Activated T-cell treated with anti-CD3 and anti-CD28 coated beads for 24 hours (primary cell): ENCODE measurements at places on chromosomes 6 and 20.

GRCh38 chr6:90687775-90688380, 101.0 kb upstream of the MAP3K7 start:
- DNase-seq: no peak

GRCh38 chr6:11460001-11460668, 77.4 kb upstream of the TMEM170B start:
- no peak for DNase-seq

DNA sequence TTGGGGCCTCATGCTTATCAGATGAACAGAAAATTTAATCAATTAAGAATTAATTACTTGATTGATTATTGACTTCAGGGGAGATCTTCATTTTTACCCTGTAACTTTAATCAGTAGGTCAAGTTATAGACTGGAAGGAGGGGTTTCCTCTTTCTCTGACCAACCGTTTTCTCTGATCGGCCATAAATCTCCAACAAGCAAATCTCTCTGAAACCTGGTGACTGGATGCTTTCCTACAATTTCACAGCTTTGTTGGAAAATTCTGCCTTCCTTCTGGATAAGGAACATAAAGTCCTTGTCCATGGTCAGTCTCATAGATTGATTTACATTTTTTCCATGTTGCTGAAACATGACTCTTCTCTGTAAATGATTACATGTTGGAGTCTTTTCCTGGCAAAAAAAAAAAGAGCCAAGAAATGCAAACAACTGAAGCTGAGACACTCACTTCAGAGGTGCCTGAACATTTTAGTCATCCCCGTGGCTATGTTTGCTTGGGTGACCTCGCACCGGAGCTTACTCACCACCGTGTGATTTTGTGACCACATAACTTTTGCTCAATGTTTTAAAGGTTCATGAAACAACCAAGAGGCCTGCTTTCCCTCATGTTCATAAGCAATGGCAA, 31.0 kb downstream of the IRF4 start:
- DNase-seq: peak; percentile 59

GRCh38 chr6:168273441-168274036, 46.0 kb downstream of the DACT2 start:
- no peak for DNase-seq

DNA sequence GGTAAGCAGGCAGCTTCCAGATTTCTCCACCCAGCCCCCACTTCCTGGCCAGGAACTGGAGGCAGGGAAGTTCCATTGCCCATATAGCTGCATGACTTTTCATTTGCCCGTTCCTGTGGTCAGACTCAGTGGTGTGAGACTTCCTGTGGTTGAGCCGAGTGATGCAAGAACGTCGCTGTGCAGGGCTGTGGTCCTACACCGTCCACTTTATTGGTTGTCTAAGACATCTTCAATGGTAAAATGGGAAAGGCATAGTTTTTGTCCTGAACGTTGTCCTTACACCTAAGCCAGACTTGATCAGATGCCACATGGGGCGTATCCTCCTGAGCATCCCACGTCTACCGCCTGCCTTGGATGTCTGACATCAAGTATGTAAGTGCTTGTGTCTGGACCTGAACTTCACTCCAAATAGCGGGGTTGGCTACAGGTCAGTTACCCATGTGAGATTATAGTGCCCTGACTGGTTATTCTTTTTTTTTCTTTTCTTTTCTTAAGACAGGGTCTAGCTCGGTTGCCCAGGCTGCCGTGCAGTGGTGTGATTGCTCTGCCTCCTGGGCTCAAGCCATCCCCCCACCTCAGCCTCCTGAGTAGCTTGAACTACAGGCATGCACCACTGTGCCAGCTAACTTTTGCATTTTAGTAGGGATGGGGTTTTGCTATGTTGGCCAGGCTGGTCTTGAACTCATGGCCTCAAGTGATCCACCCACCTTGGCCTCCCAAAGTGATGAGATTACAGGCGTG, 25.9 kb upstream of the GTSF1L start:
- no peak for DNase-seq

- no peak for DNase-seq
Observed at GRCh38 chr20:35320396-35321126, 28.3 kb upstream of the FAM83C start.

DNA sequence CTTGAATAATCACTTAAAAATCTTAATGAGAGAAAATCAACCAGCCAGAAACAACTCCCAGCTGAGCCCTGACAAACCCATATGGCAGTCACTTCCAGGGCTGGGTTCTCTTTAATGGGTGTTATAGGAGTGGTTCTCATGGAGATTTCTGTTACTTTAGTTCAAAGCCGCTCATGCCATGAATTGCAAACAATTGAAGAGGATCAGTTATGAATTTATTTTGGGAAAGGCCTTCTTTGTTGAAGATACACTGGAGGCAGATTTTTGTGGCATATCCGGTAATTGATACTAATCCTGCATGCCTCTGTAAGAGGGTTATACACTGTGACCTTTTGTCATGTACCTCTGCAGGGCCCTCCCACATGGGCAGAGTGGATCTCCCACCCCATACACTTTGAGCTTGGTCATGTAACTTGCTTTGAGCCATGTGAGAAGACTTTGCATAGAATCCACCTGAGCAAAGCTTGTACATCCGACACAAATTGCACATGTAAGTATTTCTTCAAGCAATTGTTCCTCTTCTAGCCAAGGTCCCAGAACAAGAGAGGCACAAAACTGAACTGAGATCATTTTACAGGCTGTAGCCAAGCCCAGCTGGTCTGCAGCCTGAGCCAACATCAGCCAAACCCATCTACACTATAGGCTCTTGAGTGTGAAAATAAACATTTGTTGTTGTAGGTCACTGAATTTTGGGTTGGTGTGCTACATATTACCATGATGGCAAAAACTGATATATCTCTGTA, 492.3 kb downstream of the PREX1 start:
- no peak for DNase-seq

DNA sequence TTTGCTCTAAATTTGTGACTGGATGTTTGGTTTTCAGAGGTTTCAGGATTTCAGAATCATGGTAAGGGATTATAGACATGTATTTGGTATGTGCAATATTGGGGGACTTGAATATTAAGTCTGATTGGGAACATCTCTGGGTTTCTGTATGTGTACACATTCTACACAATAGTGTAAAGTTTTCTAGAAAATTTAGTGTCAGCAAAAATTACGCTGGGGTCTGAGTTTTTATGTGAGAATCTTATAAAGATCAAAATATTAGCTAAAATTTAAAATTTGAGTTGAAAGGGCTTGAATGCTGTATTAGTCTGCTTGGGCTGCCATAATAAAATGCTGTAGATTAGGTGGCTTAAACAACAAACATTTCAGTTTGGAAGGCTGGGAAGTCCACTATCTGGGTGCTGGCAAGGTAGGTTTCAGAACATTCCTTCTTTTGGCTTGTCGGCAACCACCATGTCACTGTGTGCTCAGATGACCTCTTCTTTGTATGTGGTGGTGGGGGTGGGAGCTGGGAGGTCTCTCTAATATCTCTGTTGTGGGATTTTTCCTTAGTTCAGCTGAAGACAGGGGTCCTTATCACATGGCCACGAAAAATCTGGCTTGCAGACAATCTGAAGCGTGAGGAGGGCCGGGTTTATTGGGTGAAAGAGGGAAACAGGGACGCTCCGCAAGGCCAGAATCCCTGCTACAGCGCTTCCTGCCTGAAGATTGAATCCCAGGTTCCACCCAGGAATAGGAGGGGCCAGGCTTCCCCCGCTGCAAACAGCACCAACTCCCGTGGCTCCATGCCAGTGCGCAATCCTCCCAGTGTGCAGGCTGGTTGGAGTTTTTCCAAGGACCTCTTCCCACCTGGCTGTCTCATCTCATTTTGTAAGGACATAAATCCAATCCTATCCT, 299.7 kb downstream of the PLCB1 start:
- no peak for DNase-seq

DNA sequence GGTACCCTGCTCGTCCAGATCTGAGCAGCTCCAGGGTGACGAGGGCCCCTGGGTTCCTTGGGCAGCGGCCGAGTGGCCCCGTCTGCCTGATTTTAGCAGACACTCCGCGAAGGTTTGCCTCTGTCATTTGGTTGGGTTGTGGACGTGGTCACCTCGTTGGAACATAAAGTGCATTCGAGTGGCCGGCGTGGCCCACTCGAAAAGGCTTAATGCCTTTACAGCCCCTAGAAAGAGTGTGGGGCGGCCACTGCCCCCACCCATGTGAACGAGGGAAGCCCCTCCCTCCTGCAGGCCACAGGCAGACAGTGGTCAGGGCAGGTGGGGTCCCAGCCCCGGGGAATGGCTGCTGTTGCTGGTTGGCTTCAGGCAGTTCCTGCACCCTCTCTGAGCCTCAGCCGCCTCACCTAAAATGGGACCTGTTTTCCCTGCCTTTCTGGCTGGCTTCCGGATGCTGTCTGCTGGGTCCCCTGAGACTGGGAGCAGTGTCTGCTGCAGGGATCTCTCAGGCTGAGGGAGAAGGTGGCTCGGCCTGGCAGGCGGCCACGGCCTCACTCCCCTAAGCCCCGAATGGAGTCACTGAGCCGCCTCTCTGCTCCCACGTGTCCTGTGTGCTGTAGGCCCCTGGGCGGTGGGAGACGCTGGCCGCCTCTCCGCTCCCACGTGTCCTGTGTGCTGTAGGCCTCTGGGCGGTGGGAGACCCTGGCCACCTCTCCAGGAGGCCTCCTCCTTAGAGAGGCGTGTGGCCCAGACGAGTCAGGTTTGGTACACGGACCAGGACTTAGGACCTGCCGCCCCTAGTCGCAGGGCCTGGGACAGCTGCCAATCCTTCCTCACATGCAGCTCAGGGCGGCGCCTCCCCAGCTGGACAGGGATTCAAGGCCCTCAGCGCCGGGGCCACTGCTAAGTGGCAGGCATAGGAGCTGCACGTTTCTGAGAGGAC, 233.0 kb downstream of the ERMARD start:
- DNase-seq: no peak

GRCh38 chr20:36951979-36952738, 651 bp upstream of the SAMHD1 start:
- no peak for DNase-seq

- no peak for DNase-seq
Observed at GRCh38 chr6:162825597-162825996, 97.8 kb downstream of the PACRG start.

DNA sequence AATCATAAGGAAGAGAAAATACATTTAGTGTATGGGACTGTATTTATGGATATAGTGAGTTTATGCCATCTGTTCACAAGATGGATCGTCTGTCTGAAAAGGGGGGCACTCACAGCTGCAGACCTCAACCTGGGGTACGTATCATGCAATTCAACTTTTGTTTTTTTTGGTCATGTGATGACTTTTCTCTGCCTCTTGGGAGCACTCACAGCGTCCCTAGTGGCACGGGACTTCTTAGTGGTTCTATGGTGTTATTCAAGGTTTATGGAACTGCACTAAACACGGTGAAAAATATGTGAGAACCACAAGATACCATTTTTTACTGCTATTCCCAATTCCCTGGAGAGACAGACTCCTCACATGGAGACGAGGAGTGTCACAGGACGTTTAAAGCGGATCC, 60.4 kb upstream of the MPC1 start:
- DNase-seq: no peak

GRCh38 chr6:154891901-154892300, 103.2 kb upstream of the TIAM2 start:
- DNase-seq: no peak

GRCh38 chr6:14176429-14176828, 58.9 kb downstream of the CD83 start:
- DNase-seq: no peak

GRCh38 chr20:7231303-7231702, 463.8 kb downstream of the BMP2 start:
- no peak for DNase-seq

DNA sequence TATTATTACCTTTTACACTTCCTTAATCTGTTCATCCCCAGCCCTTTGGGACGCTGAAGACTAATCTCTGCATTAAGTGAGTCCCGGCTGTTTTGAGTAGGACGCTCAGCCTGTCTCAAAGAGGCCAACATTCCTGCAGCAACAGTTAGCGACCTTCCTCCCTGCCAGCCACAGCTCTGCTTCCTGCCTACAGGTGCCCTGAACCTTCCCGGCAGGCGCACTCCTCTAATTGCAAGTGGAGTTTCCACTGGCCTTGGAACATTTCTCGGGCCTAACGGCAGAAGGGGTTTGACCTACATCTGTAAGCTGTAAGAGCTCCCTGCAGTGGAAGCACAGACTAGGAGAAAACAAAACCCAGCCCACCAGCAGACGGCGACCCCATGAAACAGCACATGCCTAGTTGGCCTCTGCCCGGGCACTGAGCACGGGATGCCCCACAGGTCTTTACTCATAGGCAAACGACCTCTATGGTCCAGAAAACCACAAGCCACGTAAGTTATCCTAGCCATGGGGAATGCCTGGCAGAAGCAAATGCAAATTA, 137.9 kb downstream of the DTNBP1 start:
- DNase-seq: no peak

DNA sequence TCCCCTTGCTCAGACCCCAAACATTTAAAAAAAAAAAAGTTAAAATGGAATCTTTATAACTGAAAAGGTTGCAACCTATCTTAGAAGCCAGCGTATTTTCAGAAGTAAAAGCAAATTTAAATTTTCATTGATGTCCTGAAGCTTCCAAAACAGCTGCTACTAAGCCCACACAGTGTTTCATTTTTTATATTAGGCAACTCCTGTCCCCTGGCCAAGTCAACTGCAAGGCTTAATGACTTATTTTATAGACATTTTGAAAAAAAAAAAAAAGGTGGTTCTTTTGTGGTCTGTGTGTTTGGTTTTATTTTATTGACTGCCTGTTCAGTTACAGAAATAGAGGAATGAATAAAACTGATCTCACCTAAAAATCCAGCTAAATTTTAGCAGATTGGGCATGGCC, 13.0 kb downstream of the CFAP61 start:
- no peak for DNase-seq
